T follicular helper cell (primary cell): ENCODE measurements at places on chromosomes 5 and 9.

DNA sequence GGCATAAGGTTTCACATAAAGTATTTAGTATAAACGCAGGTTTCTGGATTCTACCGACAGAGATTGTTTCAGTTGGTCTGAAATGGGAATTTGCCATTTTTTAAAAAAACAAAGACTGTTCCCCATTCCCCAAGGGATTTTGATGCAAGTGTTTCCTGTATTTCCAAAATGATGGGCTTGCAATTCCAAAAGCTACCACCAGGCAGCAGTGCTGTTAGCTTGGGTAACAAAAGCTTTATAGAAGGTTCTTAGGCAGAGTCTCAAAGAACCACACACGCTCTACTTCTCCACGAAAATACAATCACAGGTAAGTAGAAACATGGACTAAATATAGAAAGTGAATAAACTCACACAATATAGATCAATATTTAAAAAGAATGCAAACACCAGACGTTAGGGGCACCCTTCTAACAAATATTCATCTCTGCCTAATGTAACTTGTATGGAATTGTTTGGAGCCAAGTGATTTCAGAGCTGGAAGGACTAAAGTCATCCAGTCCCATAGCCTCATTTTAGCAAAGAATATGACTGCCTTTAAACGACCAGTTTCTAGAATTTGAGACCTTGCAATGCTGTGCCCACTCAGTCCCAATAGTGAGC is 154.3 kb downstream of the SPOCK1 start:
- DNase-seq, result no peak

DNA sequence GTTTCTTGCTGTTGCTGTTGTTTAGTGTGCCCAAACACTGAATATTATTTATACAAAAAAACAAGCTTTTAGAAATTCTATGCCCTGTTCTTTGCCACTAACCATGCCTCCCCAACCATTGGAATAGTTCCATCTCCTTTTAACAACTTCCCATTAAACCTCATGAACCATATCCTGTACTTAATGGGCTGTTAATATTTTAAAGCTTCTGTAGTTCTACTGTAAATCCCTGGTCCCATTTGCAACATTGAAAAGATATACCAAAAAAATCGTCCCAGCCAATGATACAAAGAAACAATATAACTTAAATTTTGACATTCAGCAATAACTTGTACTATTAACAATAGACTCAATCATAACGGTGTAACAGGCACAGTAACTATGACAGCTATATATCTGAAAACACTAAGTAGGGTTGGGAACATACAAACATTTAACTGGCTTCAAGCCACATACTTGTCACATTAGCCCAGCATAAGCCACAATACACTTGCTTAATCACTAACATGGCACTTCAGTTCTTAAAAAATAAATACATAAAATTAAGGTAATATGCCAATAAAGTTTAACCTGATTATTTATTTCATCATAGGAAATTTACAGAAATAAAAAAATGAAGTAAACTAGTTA is 86.1 kb downstream of the ADAMTS6 start:
- no peak for DNase-seq

DNA sequence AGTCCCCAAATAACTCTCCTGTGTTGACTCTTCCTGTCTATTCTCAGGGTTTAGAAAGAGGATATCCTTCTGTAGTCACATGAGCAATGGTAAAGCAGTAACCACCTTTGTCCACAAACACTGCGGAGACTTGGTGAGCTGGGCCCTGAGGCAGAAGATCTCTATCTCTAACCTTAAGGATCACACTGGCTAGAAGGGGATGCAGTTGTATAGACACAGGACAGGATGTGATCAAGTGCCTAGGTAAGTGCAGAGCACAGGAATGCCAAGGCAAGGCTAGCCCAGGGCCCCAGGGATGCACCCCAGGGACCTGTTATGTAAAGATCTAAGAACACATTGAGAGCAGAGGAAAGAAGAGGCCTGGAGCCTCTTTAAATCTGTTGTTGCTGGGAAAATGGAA is 610.5 kb downstream of the IRX1 start:
- DNase-seq, result no peak

DNA sequence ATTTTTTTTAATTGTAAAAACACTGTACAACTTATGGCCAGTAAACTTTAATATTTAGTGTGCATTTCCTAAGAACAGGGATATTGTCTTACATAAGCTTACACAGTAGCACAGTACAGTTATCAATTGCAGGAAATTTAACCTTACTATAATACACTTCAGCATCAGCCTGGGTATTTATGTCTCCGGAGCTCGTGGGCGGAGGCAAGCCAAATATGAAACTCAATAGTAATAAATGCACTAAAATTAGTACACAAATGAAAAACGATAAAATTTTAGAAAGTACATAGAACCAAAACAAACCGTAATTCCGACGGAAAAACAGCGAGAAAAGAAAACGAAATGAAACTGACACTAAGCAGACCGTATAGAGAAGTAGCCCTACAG is 91.2 kb downstream of the ANXA2R start:
- no peak for DNase-seq

GRCh38 chr5:171776770-171777759 is 8.6 kb upstream of the SMIM23 start:
- no peak for DNase-seq

DNA sequence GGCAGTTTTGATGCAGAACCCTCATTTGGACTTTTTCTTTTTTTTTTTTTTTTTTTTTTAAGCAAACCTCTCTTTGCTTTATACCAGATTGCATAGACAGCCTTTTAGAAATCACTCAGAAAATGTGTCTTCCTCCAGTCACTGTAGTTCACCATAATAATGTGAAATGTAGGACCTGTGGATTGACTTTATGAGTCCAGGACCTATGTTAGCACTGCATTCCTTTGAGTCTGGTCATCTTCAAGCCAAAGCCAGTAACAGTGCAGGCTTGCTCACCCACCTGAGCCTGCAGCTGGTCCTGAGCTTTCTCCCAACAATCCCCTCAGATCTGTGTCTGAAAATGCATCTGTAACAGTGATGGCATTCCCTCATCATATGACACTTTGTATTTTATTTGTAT is 110.7 kb upstream of the NFIL3 start:
- DNase-seq, result no peak

GRCh38 chr9:120032639-120033038 is 547.3 kb downstream of the CDK5RAP2 start:
- no peak for DNase-seq

DNA sequence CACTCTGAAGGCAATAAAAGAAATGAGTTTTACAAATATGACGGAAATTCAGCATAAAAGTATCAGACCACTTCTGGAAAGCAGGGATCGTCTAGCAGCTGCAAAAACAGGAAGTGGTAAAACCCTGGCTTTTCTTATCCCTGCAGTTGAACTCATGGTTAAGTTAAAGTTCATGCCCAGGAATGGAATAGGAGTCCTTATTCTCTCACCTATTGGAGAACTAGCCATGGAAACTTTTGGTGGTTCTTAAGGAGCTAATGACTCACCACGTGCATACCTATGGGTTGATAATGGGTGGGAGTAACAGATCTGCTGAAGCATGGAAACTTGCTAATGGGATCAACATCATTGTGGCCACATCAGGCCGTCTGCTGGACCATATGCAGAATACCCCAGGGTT is 93.5 kb upstream of the RGMB start:
- DNase-seq, result no peak

DNA sequence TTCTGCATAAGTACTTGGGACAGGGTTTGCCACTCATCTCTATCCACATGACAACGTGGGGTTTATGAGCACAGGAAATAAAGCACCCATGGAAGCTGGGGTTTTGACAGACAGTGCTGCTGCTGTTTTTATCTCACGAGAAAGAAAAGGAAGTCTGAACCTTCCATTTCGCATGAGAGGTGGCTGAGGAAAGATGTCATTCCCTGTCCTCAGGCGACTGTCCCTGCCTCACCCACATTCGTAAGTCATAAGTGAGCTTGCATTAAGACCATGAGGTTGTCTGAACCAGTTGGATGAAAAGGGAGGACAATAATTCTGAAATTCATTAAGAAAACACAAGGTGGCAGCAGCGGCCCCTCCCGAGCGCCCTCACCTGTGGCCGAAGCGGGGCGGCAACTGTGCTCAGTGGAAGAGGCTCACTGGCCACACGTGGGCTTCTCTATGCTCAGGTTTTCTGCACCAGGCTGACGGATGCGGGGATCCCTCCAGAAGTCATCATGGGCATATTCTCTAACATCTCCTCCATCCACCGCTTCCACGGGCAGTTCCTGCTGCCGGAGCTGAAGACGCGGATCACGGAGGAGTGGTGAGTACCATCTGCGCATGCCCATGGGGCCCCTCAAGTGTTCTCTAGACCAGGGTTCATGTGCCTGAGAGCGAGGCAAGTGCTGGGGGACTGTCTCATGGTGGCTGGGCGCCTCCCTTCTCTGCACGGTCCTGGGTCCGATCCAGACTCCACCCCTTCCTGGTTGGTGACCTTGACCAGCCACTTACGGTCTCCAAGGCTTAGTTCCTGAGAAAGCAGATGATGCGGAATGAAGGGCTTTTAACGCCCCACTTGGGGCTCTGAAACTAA is 54.7 kb upstream of the SUSD3 start:
- DNase-seq, result peak; percentile 51

GRCh38 chr5:132095424-132095972 is 21.9 kb downstream of the CSF2 start:
- no peak for DNase-seq

- DNase-seq, result no peak
Measured at GRCh38 chr5:124990723-124991122, 244.3 kb upstream of the ZNF608 start.

DNA sequence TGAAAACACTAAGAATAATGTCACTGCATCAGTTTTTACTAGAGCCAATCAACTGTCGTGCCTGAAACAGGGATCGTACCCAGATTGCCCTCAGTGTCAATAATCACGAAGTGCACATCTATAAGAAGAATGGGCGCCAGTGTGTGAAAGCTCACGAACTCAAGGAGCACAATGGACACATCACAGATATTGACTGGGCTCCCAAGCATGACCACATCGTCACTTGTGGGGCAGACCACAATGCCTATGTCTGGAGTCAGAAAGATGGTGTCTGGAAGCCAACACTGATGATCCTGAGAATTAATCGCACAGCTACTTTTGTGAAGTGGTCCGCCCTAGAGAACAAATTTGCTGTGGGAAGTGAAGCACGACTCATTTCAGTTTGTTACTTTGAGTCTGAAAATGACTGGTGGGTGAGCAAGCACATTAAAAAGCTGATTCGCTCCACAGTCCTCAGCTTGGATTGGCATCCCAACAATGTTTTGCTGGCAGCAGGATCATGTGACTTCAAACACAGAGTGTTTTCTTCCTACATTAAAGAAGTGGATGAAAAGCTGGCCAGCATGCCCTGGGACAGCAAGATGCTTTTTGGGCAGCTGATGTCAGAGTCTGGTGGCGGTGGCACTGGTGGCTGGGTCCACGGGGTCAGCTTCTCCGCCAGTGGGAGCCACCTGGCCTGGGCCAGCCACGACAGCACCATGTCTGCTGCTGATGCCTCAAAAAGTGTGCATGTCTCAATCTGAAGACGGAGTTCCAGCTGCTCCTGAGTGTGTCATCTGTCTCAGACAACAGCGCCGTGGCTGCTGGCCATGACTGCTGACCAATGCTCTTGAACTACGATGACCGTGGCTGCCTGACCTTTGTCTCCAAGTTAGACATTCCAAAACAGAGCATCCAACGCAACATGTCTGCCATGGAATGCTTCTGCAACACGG is 32.2 kb downstream of the NSA2 start:
- DNase-seq, result no peak

- no peak for DNase-seq
Measured at GRCh38 chr5:88758184-88758583, 124.8 kb downstream of the MEF2C start.

- DNase-seq, result no peak
Measured at GRCh38 chr5:66788556-66788955, 192.4 kb downstream of the MAST4 start.

DNA sequence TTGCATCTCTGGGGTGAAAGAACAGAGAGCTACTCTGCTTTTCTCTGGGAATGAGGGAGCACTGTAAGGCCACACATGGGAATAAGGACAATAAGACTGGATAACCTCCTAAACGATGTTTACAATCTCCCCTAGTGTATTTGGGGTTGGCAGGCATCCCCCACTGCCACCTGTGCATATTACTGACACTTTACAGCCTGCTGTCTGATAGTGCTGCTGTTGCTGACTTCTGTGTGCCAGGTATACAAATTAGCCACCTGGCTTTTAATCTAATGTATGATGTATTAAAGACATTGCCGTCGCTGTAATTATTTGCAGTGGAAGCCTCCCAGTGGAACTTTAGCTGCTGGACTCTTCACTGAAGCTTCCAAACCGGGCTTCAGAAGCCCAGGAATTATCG is 4.4 kb upstream of the SHISAL2B start:
- no peak for DNase-seq

DNA sequence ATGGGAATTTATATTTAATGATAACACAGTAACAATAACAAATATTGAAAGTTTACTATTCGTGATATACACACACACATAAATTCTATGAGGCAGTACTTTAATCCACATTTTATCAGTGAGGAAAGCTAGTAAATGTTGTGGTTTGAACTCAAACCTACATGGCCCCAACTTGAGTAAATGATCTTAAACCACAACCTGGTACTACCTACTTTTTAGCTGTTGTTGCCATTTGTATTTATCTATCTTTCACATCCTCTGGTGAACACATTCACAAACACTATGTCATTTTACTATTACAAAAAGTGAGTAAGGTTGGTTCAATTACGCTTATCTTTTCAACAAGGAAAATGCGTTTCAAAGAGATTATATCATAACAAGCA is 186.1 kb downstream of the SMC2 start:
- no peak for DNase-seq

GRCh38 chr9:93480262-93480661 is 26.9 kb upstream of the FAM120AOS start:
- no peak for DNase-seq

GRCh38 chr9:120544441-120544840 is 35.5 kb downstream of the CDK5RAP2 start:
- no peak for DNase-seq

DNA sequence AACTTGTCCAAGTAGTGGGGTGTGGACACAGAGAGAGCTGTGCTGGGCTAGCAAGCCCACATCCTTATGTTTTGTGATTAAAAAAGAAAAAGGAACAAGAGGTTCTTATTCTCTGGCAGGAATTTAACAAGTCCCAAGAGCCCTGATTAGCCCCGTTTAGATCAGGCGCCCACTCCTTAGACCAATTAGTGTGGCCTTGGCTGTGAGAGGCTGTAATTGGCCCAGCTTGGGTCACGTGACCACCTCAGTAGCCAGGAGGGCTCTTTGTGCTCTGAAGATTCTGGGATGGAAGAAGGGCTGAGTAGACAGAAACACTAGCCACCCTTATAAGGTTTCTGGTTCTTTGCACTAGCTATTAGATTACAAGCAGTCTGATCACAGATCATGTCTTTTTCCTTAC is 31.1 kb downstream of the GCNT4 start:
- DNase-seq, result no peak

DNA sequence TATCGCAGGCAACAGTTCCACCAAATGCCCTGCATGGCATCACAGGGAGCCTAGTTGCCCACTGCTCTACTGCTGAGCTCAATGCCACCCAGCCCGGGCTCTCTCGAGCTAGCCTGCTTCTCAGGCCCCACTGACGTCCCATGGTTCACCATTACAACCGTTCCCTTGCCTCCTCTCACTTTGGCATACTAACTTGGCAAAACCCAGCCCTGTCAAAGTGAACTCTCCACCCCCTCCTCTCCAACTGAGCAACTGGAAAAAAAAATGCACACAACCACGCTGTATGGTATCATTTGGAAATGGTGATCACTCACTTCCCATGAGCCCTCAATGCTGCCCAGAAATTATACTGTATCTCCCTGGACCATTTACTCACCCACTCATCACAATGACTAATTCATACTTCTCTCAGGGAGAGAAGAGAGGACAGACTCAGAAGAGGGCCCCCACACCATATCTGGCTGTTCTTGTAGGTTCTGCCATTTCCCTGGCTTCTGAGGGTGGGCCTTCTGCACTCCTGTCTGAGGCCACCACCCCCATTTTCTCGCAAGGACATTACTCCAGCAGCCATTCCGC is 51.4 kb upstream of the RARS1 start:
- no peak for DNase-seq
